LHCN-M2 (cell line): ENCODE measurements at places on chromosomes 1 and 21. TPM values are rescaled to one million over a fixed set of nuclear protein-coding genes. Genes with fewer than 3 reads are reported as not detected.
A peak's percentile ranks its signal among the peaks of the same experiment; 100 is the strongest.

DNA sequence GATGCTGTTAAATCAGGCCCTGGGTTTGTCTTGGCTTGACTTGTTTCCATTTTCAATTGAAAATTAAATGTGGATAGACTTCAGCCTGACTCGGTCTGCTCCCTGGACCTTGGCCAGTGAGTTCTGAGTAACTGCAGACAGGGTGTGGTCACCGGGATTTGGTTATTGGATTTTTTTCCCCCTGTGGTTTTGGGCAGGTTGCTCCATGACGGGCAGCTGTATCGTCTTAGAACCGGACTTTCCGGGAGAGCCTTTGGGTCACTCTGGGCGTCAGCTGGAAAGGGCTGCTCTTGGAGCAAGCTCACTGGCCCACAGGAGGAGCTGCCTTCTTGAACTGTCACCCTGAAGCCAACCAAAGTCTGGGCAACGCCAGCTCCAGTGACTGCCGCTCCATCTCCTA, 75.0 kb downstream of the CLIC6 start:
- peak; percentile 90 for DNase-seq

CRP gene
- total RNA-seq = not detected in 2 replicates

- no peak for DNase-seq
Measured at GRCh38 chr1:230819976-230820375, 48.3 kb downstream of the C1orf198 start.

ANGPTL1 gene
- 2.0 and 3.7 TPM in 2 replicates for total RNA-seq

- no peak for DNase-seq
Measured at GRCh38 chr1:25111706-25112105, 120.6 kb downstream of the SYF2 start.

LAMC2 gene
- total RNA-seq = 2.0 and 3.5 TPM in 2 replicates

GRCh38 chr1:18021242-18021641, 86.4 kb upstream of the IGSF21 start:
- DNase-seq = no peak

PAQR7 gene
- 8.5 and 9.6 TPM in 2 replicates for total RNA-seq

TIE1 gene
- total RNA-seq = 0.11 and 0.58 TPM in 2 replicates

GRCh38 chr1:15038232-15039016, 115.1 kb upstream of the TMEM51 start:
- DNase-seq = peak; percentile 49
